Stimulated activated CD4-positive, alpha-beta T cell treated with anti-CD3 and anti-CD28 coated beads, Interleukin-1b, Interleukin-23, amount 100 ng/mL, for 1 hour (primary cell): ENCODE measurements at places on chromosomes 16 and 17.

- DNase-seq, result no peak
Measured at GRCh38 chr17:17725011-17725751, 43.9 kb downstream of the RAI1 start.

DNA sequence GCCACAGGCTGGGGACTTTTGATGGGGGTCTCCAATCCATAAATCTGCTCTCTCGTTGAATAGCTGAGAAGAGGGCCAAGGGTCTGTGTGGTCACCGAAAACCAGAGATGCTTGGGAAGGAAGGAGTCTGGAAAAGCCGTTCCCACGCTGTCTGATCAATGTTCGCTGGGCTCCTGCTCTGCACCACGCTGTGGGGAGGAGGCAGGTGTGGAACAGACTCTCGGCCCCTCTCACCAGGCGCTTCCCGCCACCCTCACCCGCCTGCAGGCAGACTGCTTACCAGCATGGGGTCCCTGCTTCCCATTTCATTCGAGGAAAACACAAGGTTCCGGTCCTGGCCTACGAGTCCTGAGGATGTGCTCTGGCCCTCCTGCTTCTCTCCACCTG lies 702 bp upstream of the ALDH3A1 start:
- no peak for DNase-seq

GRCh38 chr17:77363821-77364361 lies 223.1 kb downstream of the SEC14L1 start:
- no peak for DNase-seq

- DNase-seq, result peak; percentile 57
Measured at GRCh38 chr16:69132424-69133252, at the start of the genes CHTF8 and UTP4. Gene CHTF8, minus strand, starts transcription at chr16:69132588. Its CDS starts 11,130 bp downstream, at chr16:69121458. Gene UTP4, plus strand, starts transcription at chr16:69132649. Its CDS starts 811 bp downstream, at chr16:69133460.

- DNase-seq, result no peak
Measured at GRCh38 chr16:64391063-64391600, 730.7 kb downstream of the CDH11 start.

GRCh38 chr17:14058051-14058450 lies 11.3 kb upstream of the COX10 start:
- DNase-seq, result no peak

DNA sequence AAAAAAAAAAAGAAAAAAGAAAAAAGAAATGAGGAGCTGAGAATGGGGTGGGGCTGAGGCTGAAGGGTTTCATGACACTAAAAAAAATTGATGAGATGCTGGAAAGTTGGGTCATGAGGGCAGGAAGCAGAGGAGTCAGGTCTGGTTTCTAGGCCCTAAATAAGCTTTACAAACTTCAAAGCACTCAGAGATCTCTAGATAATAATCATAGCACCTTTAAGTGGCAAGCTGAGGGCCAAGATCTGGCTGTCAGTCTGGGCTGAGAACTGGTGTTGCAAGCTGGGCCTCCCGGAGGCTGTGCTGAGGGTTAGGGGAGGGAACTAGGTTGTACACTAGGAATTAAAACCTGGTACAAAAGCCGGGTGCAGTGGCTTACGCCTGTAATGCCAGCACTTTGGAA lies 6.4 kb downstream of the ZNF764 start:
- DNase-seq, result no peak

DNA sequence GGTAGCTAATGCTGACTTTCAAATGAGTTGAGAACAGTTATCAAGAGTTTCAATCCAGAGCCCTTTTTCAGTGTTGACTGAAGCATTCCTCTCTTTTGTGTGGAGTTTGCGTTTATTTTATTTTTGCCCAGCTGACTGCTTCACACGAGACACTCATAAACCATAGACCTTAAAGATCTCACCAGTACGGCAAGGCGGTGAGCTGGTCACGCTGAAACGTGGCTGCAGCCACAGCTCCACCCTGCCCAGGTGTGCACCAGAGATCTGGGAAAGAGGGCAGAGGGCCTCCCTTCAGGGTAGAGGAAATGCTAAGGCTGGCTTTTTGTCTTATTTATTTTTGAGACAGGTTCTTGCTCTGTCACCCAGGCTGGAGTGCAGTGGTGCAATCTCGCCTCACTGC lies 112.2 kb downstream of the AATF start:
- no peak for DNase-seq

- DNase-seq, result no peak
Measured at GRCh38 chr16:65572156-65572555, 450.3 kb upstream of the CDH11 start.

GRCh38 chr17:36703860-36704266 lies 102.5 kb downstream of the MRM1 start:
- no peak for DNase-seq

- no peak for DNase-seq
Measured at GRCh38 chr16:22092143-22092933, at the start of gene VWA3A. Gene VWA3A, plus strand, starts transcription at chr16:22092541. Its CDS starts 97 bp downstream, at chr16:22092638.

- no peak for DNase-seq
Measured at GRCh38 chr17:56047331-56047730, 105.9 kb upstream of the ANKFN1 start.

DNA sequence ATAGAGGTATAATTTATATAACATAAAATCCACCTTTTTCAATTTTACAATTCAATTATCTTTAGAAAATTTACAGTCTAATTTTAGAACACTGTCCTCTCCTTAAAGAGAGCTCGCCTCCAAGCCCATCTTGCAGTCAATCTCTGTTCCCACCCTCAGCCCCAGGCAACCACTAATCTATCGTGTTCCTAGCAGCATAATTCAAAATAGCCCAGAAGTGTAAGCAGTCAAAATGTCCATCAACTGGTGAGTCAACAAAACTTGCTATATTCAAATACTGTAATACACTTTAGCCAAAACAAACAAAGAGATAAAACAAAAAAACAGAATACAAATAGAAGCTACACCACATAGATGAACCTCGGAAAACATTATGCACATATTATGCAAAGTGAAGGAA lies 1006.8 kb upstream of the EEF2KMT start:
- DNase-seq, result no peak

GRCh38 chr16:14310519-14310991 lies 239.4 kb downstream of the MRTFB start:
- DNase-seq, result no peak

DNA sequence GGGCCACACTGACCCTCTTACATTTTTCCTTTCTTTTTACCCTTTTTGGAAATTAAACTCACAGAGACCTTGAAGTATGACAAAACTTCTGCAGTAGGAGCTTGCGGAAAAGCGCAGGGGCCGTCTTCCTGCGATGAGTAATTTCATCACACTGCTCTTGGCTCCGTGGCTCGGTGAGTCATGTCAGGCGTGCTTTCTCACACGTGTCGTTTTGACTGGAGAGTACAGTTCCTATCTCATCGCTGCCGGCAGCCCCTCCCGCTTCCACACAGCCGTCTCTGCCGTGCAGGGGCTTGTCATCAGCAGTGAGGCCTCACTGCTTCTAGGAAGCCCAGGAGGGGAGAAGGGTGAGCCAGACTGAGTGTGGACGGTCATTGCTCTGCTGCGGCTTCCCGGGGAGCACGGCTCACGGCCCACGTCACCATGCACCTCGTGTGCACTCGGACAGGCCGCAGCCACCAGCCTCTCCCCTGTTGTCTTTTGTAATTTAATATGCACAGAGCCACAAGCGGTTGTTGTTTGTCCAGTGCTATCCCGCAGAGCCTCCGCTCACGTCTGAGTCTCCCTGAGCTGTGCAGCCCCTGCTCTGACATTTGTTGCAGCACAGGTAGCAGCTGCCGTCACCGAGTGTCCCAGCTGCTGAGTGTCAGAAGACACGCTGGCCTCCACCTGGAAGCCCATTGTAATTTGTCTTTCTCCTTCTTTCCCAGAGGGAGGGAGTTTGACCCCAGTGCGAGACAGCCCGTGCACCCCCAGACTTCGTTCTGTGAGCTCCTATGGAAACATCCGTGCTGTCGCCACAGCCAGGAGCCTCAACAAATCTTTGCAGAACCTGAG lies 99.4 kb upstream of the CHMP6 start:
- DNase-seq, result peak; percentile 78

- no peak for DNase-seq
Measured at GRCh38 chr17:21397341-21398190, 21.4 kb downstream of the KCNJ12 start.

DNA sequence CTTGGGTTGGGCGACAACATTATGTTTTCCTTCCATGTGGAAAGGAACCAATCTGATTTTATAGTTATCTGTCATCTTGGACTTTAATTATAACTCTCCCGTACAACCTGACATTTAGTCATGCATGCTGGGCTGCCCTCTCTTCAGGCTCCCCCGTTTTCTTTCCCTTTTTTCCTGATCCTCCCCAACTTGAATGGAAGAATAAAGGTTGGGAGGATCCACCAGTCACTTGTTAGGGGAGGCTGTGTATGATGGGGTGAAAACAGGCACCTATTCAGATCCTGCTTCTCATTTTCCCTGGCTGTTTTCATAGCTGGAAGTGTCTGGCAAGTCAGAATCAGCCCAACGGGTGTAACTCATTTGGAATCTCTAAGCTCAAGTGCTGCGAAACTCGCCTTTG lies 267.2 kb upstream of the SALL1 start:
- DNase-seq, result no peak

- no peak for DNase-seq
Measured at GRCh38 chr17:76345377-76345974, 8.2 kb downstream of the PRPSAP1 start.

DNA sequence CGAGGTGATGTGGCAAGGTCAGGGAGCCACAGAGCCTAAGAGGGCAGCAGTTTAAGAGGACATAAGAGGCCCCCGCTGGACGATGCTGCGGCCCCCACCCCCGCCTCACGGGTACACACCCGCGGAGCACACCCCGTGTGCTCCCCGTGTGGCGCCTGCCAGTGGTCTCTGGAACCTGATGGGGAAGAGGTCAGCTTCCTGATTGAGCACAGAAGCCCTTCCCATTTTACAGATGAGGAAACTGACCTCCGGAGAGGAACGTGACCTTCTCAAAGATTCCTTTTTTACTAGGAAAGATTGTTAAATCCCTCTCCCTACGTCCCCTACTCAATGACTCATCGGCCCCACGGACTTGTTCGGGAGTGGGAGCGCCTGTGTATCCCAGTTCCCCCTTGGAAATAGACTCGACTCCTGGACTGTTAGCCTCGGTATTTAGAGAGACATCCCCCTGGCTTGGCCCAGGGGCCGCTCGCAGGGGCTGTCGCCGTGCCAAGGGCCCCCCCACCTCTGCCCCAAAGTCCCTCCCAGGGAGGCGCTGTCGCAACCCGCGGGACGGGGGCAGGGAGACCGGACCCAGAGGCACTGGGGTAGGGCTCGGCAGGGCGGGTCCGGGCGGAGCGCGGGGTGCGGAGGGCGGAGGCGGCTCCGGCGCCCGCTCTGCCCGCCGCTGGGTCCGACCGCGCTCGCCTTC lies at the start of gene ABCC3:
Gene ABCC3, plus strand, starts transcription at position 658 of the 691 bp plus-strand sequence. CDS start 56 bp downstream, outside the sequence.
- no peak for DNase-seq

- no peak for DNase-seq
Measured at GRCh38 chr16:18050777-18051176, 285.8 kb downstream of the NPIPA8 start.

DNA sequence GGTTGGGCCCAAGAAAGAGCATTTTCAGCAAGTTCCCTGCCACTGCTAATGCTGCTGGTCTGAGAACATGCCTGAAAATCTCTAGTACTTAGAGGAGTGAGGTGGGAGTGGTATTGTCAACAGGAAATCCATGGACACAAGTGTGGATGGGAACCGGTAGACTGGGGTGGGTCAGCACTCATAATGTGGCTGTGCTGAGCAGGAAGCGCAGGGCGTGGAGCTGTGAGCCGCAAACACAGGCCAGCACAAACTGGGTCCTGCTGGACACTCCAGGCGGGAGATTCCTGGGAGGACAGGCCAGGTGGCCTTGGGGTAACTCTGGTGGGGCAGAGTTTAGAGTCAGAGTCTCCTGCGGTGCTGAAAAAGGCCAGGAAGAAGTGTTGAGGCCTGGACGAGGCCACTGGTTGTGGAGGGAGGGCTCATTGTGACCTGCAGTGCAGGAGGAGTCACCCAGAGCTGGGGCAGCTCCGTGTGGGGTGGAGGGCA lies 62.6 kb downstream of the BANP start:
- DNase-seq, result no peak

DNA sequence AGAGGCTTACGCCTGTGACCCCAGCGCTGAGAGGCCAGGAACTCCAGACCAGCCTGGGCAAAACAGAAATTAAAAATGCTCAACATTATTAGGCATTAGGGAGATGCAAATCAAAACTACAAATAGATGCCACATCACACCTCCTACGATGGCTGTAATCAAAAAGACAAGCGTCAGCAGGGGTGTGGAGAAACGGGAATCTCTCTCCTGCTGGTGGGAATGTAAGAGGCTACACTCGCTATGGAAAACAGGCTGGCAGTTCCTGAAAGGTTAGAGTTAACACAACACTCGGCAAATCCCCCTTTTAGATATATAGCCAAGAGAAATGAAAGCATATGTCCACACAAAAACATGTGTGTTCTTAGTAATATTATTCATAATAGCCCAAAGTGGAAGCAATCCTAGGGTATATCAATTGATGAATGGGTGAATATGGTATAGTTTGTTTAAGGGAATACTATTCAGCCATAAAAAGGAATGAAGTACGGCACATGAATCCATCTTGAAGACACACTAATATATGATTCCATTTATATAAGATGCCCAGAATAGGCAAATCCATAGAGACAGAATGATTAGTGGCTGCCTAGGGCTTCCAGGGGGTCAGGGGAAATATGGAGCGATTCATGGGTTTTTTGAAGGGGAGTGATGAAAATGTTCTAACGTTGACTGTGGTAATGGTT lies 1.8 kb upstream of the NPRL3 start:
- no peak for DNase-seq

DNA sequence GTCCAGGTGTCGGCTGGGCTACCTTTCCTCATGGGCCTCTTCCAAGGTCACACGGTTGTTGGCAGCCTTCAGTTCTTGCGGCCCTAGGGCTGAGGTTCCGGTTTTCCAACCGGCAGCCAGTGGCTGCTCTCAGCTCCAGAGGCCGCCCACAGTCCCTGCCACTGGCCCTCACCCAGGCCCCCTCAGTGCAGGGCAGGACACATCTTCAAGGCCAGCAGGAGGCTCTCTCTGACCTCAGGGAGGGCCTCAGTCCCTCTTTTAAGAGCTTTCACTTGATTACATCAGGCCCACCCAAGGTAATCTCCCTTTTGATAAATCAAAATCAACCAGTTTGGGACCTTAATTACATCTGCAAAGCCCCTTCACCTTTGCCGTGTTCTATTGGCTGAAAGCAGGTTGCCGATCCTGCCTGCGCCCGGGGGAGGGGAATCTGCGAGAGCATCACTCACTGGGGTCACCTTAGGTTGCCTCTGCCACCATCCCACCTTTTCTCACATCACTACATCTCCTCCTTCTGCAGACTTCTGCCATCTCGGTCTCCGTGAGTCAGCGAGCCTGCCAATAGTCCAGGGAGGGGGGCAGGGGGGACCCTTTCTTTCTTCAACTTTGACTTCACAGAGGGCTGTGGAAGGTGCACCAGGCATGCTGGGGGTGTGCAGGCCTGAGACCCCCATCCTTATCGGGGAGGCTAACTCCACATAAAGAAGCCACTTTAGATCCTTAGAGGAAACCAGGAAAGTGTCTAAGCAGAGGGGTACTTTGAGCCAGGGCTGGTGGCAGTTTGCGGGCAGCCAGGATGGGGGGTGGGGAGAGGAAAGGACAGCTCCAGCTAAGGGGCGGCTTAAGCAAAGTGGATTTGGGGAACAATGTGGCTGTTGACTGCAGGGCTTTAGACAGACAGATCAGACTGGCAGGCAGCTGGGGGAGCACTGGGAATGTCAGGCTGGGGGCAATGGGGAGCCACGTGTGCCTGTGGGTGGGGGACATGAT lies 28.8 kb upstream of the NXPH3 start:
- DNase-seq, result no peak
